Activated CD4-positive, alpha-beta T cell treated with anti-CD3 and anti-CD28 coated beads for 48 hours (primary cell): ENCODE measurements at places on chromosomes 11 and 22.
A peak's percentile ranks its signal among the peaks of the same experiment; 100 is the strongest.

- DNase-seq = peak; percentile 61
Measured at GRCh38 chr22:41217553-41218157, 12.5 kb downstream of the L3MBTL2 start.

DNA sequence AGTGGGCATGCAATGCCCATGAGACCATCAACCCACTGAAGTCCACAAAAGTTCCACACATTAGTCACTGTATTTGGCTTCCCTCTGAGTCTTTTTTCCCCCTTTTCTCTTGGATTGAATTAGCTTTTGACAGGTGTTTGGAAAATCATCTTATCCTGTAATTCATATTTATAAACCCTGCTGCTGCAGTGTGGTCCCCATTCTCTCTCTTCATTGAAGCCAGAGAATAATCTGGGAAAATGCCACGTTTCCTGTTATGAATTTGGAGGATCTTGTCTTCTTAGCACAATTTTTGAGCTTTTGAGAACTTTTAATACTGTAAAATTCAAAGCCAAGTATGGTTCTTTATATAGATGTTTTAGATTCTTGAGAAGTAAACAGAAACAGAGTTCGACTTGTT lies 84.8 kb downstream of the UVRAG start:
- no peak for DNase-seq

GRCh38 chr11:114161486-114162250 lies 102.2 kb downstream of the ZBTB16 start:
- DNase-seq = no peak

GRCh38 chr11:108635106-108635505 lies 29.8 kb upstream of the DDX10 start:
- no peak for DNase-seq

- DNase-seq = no peak
Measured at GRCh38 chr11:106061249-106061784, 15.8 kb downstream of the KBTBD3 start.

- DNase-seq = no peak
Measured at GRCh38 chr22:46397514-46397913, 62.0 kb downstream of the TRMU start.

GRCh38 chr11:112318184-112318591 lies 57.5 kb upstream of the PLET1 start:
- no peak for DNase-seq

GRCh38 chr22:39146256-39147101 lies 6.0 kb downstream of the CBX7 start:
- DNase-seq = no peak

- no peak for DNase-seq
Measured at GRCh38 chr22:33114565-33114964, 56.4 kb upstream of the SYN3 start.

DNA sequence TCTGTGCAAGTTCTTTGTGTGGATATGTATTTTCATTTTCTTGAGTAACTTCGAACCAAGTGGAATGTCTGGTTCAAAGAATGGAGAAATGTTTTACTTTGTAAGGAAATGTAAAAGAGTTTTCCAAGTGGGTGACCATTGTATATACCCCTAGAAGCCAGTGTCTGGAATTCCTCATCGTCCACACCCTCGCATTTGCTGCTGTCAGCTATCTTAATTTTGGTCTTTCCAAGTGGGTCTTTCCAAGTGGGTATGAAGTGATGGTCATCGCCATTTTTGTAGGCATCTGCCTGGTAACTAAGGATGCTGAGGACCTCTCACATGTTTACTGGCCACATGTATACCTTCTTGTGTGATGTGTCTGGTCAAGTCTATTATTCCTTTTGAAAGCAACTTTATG lies 547.5 kb downstream of the TBC1D22A start:
- no peak for DNase-seq

DNA sequence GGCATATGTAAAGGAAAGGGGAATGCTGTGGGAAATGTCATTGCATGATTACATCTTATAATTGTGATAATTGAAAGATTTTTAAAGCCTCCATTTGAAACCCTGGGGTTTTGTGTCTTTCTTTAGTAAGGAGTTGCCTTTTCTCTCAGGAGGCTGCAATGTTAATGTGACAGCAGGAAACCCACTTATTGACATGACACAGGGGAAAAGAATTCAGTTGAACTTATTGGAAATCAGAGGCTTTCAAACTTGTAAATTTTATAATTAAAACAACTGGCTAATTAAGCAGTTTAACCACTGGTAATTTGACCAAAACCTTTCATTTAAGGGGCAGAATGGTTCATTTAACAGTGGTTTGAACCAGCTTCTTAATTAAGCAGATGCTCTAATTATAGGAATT lies 31.2 kb downstream of the MRPL48 start:
- DNase-seq = no peak

GRCh38 chr11:111528557-111528956 lies 12.0 kb upstream of the LAYN start:
- DNase-seq = no peak

DNA sequence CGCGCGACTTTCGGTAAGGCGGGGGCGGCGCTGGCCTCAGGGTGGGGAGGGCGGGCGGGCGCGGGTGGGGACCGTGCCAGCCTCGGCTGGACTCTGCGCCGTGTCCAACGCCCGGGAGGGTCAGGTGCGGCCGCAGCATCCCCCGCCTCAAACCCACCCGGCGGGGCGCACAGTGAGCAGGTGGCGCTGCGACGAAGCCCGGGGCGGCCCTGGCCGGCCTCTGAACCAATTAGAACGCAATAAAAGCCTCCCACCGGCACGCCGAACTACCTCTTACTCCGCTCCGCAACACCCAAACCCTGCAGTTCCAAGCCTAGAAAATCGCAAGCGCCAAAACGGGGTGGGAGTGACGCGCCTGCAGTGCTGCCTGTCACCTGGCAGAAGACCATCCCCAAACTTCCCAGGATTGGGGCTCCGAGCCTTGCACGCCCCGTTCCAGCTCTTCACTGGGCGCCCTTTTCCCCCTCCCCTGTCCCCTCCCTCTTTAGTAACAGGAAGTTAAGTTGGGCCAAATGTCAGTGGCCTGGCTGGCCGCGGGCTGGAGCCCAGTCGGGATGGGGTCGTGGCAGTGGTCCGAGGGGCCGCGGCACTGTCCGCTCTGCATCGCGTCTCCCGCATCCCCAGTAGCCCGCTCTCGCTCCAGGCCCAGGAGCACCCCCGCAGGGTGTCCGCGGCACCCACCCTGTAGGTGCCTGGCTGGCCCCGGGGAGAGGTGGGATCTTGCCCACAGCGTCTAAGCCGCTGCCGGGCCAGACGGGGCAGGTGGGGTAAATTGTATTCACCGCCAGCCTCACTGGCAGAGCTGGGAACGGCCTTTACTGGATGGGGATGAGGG lies 541 bp downstream of the MICAL2 start:
- DNase-seq = peak; percentile 59

GRCh38 chr11:18650859-18651557 lies 16.9 kb upstream of the SPTY2D1 start:
- DNase-seq = peak; percentile 60

DNA sequence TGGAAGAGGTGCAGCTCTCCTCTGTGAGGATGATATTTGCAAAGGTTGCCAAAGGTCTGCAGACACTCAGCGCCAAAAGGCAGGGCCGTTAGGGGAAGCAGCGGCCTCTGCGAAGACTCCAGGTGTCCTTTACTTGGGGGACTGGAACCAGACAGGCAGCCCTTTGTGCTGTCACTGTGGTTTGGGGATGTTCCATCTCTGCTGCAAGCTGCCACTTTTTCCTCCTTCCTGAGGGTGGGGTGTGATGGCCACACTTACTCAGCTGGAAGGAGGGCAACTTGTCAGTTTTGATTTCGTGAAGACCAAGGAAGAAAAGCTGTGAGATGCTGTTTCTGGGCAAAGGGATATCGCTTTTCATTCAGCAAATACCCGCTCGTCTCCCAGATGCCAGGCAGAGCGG lies 96.5 kb upstream of the PRR5 start:
- DNase-seq = no peak

- DNase-seq = no peak
Measured at GRCh38 chr22:35292786-35293185, 6.9 kb upstream of the TOM1 start.

- no peak for DNase-seq
Measured at GRCh38 chr11:118623269-118623655, 15.8 kb downstream of the PHLDB1 start.

DNA sequence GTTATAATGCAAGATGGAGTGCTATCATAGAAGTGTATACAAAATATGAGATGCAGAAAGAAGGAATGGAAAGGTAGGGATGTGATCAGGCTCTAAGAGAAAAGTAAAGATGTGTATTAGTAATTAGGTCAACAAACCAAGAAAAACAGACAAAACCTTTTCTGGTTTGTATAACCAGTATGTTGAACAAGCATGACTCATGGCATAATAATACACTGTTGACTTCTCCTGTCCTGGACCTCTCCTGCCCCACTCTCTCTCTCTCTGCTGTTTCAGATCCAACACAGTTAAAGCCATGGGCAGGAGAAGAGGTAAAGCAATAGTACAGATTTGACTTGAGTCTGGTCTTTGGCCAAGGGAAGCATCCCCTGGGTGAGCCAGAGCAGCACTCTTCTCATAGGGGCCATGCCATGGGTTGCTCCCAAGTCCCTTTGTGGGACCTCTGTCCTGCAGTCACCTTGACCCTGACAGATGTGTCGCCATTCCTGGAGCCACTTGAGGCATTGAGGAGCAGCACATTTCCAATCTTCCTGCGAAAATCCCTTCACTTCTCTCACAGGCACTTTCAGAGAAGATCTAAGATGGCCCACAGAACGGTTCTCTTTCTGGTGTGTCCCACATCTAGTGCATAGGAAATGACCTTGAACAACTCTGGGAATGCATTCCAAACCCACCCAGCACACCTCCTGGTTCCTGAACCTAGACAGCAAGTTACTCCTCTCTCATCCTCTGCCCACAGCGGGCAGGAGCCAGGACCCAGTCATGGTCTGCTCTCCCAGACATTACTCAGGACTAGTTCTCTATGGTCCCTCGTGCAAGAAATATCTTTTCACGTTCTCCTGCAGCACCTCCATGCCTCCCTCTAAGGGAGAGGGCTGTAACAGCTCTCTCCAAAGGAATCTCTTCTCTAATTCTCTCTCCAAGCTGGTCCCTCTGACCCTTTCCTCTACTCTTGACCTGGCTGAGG lies 58.2 kb upstream of the PRSS23 start:
- DNase-seq = no peak

DNA sequence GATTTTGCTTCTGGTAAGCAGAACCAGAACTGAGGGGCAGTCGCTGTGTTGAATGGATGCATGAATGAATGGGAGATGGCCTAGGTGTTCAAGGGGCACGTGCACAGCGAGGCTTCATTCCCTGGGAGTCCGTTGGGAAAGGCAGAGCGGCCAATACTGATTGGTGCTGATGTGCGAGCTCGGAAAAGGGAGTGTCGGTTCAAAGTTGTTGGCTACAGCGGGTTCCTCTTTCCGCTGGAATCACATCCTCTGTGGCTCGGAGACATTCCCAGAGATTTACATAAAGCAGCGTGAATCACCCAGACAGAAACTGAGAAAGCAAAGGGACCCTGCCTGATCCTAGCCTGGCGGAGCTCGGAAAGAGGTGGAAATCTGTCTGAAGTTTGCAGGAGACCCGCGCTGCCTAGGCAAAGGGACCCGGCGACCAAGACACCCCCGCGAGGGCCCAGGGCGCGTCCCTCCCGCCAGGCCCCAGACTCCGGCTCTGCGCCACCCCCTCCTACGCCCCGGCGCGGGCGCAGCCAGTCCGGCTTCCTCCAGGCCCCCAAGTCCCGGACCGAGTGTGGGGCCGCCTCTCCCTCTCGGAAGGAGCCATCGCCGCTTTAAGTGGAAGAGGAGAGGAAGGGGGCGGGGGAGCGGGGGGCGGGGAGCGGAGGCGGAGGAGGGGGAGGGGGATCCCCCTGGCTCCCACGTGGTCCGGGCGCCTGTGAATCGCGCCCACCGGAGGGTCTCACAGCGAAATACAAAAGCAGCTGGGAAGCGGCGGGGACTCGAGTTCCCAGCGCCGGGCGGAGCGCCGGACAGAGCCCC lies at the start of gene FJX1:
Gene FJX1, plus strand, starts transcription at position 774 of the 810 bp plus-strand sequence. CDS start 177 bp downstream, outside the sequence.
- DNase-seq = peak; percentile 28

- DNase-seq = no peak
Measured at GRCh38 chr11:680476-680875, 14.5 kb downstream of the DEAF1 start.

GRCh38 chr11:42311514-42311913 lies 852.1 kb upstream of the LRRC4C start:
- no peak for DNase-seq
